Stimulated activated CD8-positive, alpha-beta memory T cell treated with anti-CD3 and anti-CD28 coated beads, Interleukin-4, amount 100 ng/mL, for 4 hours (primary cell): ENCODE measurements at places on chromosomes 11 and 22.

DNA sequence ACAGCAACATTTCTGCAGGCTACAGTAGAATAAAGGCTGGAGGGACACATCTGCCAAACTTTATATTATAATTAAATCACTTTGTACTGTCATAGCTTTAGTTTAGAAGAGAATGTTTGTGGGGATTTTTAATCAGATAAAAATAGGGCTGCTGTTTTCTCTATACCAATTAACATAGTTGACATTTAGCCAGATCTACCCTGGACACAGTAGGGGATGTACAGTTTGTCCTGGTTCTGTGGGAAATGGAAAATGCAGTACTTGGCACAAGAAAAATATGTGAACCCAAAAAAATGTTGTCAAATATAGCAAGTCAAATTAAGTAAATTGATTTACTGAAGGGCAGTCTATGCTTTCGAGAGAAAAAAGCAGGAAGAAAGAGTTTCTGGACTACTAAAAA lies 20.8 kb upstream of the PICALM start:
- DNase-seq, result no peak

GRCh38 chr11:112769170-112769569 lies 192.1 kb upstream of the NCAM1 start:
- DNase-seq, result no peak

GRCh38 chr11:123505546-123506299 lies 75.7 kb downstream of the GRAMD1B start:
- DNase-seq, result no peak

- no peak for DNase-seq
These were observed 230.0 kb downstream of the SOX6 start for GRCh38 chr11:16126362-16126761.

DNA sequence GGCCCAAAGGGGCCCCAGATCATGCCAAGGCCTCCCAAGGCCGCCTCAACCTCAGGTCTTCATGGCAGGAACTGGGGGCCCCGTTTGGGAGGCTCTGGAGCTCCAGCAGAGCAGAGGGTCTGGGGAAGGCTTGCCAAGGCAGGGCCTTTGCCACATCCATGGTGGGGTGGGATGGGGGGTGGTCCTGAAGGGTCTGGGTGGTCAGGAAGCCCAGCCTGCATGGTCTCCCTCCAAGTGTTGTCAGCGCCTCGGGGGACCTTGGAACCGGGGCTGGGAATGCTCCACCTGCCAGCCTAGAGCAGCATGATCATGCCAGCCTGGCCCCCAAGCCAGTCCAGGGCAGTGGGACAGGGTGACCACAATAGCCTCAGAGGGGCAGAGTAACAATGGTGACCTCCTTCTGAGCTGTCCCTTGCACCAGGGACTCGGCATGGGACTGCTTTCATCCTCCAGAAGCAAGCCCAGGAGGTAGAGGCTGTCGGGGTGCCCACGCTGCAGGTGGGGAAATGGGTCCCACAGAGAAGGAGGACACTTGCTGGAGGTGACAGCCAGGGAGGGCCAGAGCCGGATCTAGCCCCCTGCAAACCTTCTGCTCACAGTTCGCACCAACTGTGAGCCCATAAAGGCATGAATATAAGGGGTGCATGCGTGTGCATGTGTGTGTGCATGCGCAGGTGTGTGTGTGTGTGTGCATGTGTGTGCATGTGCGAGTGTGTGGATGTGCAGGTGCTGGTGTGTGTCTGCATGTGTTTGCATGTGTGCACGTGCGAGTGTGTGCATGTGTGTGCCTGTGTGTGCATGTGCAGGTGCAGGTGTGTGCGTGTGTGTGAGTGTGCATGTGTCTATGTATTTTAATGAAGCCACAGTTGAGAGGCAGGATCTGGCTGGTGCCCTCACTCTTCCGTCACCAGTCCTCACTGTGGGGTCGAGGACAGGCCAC lies 63.8 kb downstream of the MYEOV start:
- no peak for DNase-seq

- DNase-seq, result peak; percentile 21
These were observed 1.6 kb downstream of the MAML2 start for GRCh38 chr11:96341211-96342013.
